Hindlimb muscle (tissue), 1 donor: ENCODE measurements at places on chromosomes 3 and 15. TPM values are rescaled to one million over a fixed set of nuclear protein-coding genes. Genes with fewer than 3 reads are reported as not detected.

DNA sequence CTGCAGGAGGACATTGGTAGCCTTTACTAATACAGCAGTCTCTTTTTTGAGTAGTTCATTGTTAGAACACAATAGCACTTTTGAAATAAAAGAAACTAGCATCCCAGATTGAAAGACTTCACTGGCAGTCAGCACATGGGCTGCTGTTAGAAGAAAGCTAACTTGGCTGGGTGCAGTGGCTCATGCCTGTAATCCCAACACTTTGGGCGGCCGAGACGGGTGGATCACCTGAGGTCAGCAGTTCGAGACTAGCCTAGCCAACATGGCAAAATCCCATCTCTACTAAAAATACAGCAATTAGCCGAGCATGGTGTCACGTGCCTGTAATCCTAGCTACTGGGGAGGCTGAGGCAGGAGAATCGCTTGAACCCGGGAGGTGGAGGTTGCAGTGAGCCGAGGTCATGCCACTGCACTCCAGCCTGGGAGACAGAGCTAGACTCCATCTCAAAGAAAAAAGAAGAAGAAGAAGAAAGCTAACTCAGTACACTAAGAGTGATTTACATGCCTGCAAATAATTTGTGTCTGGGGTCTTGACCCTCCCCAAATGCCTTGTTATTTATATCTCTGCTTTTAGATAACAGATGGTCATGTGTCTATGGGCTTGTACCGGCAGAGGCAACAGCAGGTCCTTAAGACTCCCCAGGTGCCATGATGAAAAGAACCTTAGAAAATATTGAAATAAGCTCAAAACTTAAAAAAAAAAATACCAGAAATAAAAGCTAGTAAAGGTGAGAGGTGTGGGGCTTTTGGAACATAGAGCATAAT lies 9.7 kb downstream of the TPM1 start:
- no peak for DNase-seq

- DNase-seq = no peak
These were observed 189.4 kb upstream of the CD96 start for GRCh38 chr3:111352585-111352984.

- DNase-seq = peak; percentile 81
These were observed 85.0 kb upstream of the CNTN6 start for GRCh38 chr3:1007866-1008265.

GRCh38 chr15:90931828-90932659 lies at the start of gene HDDC3:
Gene HDDC3 (minus strand): TSS chr15:90932549. CDS start chr15:90932540, 9 bp downstream.
- peak; percentile 91 for DNase-seq

DNA sequence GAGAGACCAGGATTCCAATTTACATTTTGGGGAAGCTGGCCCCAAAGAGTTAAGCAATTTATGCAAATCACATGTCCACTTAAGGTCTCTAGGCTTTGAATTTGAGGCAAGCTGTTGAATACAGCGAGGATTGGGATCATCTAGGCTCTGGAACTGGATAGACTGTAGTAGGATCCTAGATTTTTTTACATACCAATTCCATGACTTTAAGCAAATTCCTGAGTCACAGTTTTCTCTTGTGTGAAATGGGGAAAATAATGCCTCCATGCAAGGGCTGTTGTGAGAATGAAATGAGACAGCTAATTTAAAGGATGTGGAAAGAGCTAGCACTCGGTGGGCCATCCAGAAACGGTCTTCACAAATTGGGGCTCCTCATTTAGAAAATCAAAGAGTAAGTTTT lies 103.4 kb downstream of the MINAR1 start:
- no peak for DNase-seq

DNA sequence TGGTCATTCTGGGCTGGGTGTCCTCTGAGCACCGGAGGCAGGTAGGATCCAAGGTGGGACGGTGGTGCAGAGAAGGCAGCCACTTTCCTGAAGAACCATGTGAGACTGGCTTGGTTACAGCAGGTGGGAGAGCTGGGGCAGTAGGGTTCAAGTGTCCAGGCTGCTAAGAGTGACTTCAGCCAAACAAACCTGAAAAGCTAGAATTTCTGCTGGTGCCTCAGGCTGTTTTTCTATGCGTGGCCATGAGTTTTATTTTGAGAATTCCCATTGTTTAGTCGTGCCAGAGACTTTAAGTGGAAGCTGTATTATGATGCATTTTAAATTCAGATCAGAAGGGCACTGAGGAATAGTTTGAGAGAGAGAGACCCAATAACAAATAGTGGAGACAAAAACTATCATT lies 20.1 kb downstream of the USP13 start:
- no peak for DNase-seq

DNA sequence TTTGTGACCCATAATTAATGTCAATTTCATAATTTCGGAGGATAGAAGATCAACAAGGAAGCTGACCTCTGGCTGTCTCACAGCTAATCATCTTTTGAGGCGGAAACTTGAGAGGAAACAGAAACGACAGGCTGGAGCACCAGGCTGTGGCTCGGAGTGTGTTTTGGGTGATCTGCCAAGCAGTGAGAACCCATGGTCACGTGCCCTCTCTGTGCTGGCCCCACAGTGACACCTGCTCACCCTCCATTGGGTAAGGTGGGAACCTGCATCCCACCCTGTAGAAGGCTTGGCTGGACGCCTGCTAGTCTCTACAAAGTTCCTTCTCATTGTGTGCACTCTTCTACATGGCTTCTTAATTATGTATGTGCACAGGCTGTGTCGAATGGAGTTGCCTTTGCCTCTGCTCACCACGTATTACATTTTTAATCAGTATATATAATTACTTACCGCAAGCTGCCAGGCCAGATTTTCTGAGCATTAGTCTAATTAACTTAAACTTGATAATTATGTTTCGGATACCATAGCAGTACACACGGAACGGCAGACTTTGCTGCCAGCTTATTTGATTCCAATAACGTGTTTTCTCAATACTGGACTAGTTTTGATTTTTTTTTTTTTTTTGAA lies 719.4 kb upstream of the CFAP20DC start:
- no peak for DNase-seq

DNA sequence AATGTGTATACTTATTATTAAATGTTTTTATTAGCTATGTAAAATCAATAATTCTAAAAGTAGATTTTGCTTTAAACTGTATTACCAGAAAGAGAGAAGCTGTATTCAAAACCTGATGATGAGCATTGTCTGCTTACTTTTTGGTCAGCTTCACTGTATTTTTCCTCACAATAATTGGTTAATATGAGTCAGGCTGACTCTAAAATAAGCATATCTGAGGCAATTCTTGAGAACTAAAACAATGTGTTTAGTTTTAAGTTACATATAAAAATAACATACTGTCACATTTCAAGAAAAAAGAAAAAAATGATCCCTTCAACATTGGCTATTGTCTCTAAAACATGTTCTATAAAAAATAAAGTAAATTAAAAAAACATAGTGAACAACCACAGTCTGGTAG lies 66.1 kb downstream of the EPHA3 start:
- DNase-seq = no peak

The TGM5 gene
- 0.08 TPM for polyA plus RNA-seq

The CP gene
- 2.1 TPM for polyA plus RNA-seq

The MNS1 gene
- polyA plus RNA-seq = 5.1 TPM

The NGLY1 gene
- polyA plus RNA-seq = 36.4 TPM

The MYL3 gene
- polyA plus RNA-seq = 167 TPM
